ENCODE measurements at places on chromosomes 6 and 20.

DNA sequence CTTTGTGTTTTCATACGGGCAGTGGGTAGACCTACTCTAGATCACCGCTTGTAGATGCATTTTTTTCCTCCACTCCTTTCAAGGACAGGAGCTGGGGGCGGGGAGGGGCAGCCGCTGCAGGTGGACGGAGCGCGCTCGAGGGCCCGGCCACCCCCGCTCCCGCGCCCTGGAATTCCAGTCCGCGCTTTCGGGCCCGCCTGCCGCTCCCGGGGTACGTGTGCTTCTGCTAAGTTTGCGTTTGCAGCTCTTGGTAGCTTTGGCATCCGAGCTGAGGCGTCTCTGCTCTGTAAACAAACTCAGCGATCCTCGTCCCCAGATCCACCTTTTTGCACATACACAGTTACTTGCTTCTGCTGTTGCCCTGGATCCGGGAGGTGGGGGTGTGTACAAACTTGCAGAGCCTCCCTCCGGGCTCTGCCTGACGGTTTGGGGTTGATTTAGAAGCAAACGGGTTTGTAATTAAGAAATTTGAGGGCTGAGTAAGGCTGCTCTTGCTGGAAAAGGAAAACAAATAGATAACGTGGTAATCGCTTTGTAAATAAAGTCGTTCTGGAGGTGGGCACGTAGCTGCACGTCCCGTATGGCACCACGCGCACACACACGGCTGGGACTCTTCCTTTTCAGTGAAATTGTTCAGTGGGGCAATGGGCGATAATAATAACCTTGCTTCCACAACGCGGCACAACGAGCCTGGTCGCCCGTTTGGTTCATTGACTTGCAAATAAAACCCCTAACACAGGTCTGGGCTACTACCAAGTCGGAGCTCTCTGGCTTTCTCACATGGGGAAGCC, 973 bp upstream of the CITED2 start:
- DNase-seq: peak; percentile 97

GRCh38 chr6:157579467-157580031, 198.6 kb downstream of the ZDHHC14 start:
- peak; percentile 82 for DNase-seq

- DNase-seq: peak; percentile 55
These were observed 109.7 kb upstream of the NAA20 start for GRCh38 chr20:19907326-19908056.

DNA sequence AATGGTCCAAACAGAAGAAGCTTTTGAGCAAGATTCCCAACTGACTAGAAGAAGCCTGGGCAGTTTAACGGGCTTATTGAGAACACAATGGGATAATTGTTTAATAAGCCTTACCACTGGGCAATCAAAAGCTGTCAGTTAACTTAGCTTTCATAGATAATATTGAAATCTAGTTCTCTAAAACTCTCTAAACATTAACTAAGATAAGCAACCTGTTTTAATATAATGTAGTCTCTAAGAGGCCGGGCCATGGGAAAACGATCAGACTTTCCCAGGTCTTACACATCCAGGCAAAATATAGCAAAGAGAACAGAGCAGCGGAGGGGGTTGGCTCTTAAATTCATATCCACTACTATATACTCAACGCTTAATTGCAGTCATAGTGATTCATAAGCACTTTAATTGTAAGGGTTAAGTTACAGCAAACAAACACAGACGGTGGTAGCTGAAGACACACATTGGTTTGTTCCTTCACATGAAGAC, 128.0 kb upstream of the FAM83B start:
- DNase-seq: no peak

- no peak for DNase-seq
These were observed 5.2 kb upstream of the NNAT start for GRCh38 chr20:37515876-37516275.

DNA sequence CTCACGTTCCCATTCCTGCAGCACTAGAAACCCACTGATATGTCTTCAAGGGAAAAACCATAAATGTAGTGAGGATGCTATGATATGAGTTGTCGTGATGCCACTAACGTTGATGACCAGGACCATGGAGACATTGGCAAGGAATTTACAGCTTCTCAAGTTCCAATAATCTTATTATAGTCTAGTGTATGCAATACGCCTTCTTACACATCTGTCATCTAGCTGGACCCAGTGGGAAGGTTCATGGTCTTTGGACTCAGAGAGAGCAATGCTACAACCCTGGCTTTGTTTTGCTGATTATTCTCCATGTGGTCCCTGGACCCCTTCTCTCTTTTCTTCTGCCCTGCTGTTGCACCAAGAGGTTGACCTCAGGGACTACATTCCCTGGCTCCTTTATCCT, 76.0 kb upstream of the BMP2 start:
- no peak for DNase-seq

GRCh38 chr20:23235173-23236027, 115.2 kb upstream of the NXT1 start:
- peak; percentile 87 for DNase-seq

DNA sequence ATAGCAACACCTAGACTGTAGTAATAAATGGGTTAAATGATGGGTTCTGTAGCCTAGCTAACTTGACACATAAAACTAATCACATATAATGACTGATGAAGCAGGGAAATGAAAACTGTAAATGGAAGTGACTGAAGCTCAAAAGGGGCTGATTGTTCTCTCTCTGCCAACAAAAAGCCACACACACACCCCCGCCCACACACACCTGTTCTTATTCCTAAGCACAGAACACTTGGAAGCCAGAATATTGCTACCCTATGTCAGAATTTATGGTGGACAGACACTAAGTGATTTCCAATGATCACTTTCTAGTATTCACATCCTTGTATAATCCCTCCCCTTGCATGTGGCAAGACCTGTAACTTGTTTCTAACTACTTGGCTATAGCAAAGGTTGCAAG, 603.5 kb downstream of the UTRN start:
- DNase-seq: no peak

DNA sequence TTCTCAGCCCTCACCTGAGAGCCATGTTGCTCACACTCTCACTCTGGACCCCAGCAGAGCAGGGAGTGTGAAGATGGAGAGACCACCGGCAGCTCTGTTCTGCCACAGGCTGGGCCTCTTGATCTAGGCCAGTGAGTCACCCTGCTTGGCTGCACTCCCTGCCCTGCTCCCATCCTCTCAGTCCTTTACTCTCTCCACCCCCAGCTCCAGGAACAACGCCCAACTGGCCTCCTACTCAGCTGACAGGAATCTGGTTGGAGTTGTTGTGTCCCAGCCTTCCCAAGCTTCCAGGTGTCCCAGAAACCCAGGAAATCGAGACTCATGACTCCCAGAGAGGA, at the start of gene PSORS1C1:
PSORS1C1 (plus strand) TSS at position 260 of the 338 bp plus-strand sequence. CDS start 14,833 bp downstream, outside the sequence.
- peak; percentile 86 for DNase-seq

- DNase-seq: no peak
These were observed 3.2 kb upstream of the ID4 start for GRCh38 chr6:19833947-19834346.

GRCh38 chr20:19589787-19590362, 168.2 kb upstream of the RIN2 start:
- DNase-seq: no peak

GRCh38 chr6:35392773-35393672, 50.7 kb downstream of the PPARD start:
- peak; percentile 34 for DNase-seq

Data from dermis blood vessel endothelial cell (primary cell).